ENCODE measurements at places on chromosomes 4 and X.

- no peak for DNase-seq
Observed at GRCh38 chrX:140092121-140092520, 126.8 kb upstream of the CXorf66 start.

- peak; percentile 45 for DNase-seq
Observed at GRCh38 chrX:51747671-51748070, 4.4 kb downstream of the GSPT2 start.

- peak; percentile 40 for DNase-seq
Observed at GRCh38 chr4:150874338-150875226, 140.5 kb downstream of the LRBA start.

DNA sequence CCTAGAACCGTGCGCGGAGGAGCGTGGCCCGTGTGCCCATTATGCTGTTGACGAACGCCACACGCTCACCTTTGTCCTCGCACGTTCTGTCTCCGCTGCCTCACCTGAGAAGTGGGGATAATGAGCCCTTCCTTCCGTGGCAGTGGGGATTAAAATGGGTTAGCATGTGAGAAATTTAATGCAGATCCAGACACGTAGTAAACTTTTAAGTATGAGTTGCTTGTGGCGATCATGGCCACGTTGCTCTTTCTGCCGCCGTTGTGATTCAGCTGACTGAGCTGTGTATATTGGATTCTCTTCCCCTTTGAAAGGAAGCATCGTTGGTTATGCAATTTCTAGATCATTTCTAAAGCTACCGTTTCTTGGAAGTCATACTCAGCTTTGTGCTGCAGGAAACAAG is 16.5 kb downstream of the TBC1D14 start:
- no peak for DNase-seq

GRCh38 chrX:68894513-68895340 is 65.9 kb downstream of the EFNB1 start:
- DNase-seq = peak; percentile 68

Measured in fibroblast of pulmonary artery (primary cell).